ENCODE measurements at places on chromosomes 2 and 18.
A peak's percentile ranks its signal among the peaks of the same experiment; 100 is the strongest.

DNA sequence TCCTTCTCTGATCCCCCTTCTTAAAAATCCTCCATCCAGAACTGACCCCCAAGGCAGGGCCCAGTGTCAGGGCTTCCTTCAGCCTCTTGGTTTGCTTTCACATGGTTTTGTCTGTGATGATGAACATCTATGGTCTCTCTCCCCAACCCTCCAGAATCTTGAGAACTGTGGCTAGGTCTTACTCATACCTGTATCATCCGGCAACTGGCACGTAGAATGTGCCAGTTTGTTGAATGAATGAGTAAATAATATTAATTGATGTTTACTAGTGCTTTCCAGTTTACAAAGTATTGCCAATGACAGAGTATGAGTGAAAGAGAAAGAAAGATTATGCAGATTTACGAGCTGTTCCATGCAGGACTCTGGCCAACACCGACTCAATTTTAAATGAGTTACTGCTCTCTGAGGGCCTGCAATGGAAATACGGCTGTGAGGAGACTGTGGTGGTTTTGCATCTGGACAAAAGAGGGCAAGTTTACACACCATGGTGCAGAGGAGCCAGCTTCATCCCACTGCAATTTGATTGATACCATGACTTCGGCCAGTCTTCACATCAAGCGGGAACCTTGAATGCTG lies 29.9 kb upstream of the TRIB2 start:
- no peak for DNase-seq

DNA sequence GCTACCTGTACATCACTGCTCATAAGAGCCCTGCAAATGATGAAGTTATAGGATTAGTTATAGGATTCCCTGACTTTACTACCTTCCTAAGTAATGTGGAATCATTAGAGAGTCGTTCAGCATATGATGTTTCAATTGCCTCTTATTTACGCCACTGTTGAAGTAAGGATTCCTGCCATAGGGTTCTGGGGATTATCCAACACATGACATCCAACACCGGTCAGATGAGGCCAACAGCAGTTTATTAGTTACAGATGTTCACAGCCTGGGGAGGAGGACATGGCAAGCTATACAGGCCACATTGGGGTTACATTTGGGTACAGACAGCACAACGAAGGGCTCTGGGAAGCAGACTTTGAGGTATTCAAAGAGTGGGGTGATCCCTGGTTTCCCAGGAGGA lies 134.1 kb upstream of the MC4R start:
- DNase-seq, result no peak

DNA sequence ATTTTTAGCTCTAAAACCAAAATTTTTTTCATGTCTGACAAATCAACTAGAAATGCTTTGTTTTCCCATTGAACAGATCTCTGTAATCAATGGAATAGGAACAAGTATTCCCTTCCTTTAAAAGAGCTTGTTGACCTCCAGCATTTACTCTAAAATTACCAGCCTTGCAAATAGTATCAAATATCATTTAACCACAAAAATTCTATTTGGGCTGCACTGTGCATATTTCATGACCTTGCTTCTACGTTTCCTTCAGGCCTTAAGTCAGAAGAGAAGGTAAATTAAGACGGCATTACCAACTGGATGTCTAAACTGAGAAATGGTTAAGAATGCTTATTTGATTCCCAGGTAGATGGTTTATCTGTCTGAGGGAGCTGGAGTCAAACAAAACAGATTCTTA lies 33.3 kb upstream of the NRXN1 start:
- no peak for DNase-seq

DNA sequence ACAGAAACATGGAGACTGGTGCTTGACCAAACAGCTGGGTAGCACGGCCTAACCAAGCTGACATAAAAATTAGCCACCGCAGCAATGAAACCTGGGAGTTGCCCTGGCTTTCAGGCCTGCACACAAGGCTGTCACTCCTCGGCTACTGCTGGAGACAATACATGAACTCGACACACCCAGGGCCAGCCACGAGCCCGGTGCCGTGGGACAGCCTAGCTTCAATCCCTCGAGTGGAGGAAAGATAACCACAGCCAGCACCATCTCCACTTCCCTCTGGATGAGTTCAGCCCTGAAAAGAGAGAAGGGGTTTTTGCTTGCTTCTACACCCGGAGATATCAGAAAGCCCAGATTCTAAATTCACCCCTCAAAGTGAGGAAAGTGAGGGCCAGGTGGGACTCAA lies 78.0 kb downstream of the BCL2L11 start:
- no peak for DNase-seq

DNA sequence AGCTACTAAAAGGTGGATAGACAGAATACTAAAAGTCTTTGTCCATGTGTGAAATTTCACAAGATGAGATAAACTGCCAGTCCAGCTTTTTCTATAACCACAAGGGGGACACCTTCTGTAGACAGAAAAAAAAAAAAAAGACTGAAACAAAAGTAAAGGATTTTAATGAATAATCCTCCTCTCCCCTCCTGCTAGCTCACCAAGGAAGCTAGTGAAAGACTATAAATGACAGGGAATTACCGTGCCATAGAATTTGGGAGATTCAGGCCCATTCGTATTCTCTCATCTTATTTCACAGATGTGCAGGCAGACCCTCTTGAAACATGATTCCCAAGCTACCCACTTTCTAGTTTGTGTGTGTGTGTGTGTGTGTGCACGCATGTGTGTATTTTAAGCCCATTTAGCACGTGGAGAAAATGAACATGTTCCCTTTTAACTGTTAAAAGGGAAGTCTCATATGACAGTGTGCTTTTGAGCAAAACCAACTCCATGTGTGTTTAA lies 36.3 kb upstream of the SLC8A1 start:
- no peak for DNase-seq

DNA sequence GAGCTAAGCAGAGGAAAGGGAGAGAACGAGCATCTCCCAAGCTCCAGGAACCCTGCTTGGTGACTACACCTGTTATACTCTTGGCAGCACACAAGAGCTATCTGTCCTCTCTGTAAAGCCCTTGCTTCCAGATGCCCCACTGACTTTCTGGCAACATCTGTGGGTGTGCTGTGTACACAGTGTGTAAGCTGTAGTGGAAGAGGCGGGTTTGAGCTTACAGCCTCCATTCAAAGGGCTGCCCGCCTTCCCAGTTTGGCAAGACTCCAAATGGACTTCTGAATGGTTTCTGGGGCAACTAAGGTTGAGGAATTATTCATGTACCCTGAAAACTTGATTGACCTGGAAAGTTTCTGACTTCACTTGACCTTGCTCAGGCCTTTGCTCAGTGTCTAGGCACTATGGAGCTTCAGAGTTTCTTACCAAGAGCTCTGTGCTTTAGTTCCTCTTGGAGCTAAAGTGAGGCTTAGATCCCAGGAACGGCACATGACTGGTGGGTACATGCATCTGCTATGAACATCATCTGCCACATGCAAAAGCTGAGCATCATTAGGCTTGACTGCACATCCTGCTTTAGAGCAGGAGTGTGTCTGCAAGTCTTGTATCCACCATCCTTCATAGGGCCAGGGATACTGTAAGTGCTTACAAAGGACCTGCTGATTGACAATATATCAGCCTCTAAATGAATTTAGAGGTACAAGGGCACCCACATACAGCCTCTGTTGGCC lies 290.9 kb upstream of the SIX2 start:
- no peak for DNase-seq

DNA sequence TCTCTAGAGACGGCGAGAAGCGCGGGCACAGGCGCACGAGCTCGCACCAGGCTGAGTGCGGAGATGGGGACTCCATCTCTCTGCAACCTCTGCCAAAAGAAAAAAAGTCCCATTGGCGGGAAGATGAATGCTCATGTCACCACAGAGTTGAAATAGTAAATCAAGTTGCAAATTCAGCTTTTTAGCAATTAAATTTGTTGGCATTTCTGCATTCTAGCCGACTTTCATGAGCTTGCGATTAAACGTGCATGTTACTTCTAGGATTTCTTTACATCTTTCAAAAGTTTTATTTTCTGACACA lies 588 bp downstream of the CHAC2 start:
- no peak for DNase-seq

- DNase-seq, result peak; percentile 34
These were observed 2.2 kb downstream of the ST3GAL5 start for GRCh38 chr2:85886590-85886989.

GRCh38 chr2:223086370-223086981 lies 34.5 kb downstream of the KCNE4 start:
- DNase-seq, result no peak

GRCh38 chr18:43004421-43004820 lies 111.1 kb downstream of the RIT2 start:
- no peak for DNase-seq

- no peak for DNase-seq
These were observed 763.3 kb downstream of the TRIB2 start for GRCh38 chr2:13480057-13480456.

DNA sequence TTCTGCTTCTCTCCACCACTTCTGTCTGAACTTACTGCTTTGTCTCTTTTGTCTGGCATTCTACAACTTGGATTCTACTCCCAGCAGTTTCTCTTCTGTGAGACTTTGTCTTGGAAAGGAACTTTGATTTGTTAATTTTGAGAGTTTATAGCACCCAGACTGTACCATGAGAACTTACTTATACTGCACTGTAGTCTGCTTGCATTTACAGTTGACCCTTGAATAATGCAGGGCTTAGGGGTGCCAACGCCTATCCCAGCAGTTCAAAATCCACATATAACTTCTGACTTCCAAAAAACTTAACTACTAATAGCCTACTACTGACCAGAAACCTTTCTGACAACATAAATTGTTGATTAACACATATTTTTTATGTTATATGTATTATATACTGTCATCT lies 55.5 kb downstream of the DYNC1I2 start:
- DNase-seq, result no peak

DNA sequence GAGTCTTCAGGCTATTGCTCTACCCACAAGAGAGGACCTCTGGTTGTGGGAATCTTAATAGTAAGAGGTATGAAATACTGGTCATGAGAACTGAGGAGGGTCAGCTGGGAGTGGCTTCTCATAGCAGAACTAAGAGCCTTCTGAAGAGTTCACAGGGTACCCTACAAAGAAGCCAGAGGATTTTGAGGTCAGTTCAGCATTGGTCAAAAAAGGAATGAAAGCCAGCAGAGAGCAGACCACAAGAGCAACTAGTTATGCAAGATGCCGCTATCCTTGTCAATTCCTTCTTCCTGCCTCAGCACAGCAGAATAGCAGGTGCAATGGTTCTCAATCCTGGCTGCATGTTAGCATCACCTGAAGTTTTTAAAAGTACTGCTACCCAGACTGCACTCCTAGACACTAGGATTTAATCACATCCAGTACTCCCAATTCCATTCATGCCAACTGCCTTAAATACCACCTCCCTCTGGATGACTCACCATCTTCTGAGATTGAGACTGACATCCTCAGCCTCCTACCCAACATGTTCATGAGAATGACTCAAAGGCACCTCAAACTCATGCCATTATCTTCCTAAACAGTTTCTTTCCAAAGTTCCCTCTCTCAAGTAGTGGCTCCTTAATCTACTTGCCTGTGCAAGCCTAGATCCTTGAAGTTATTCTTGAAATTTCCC lies 81.0 kb upstream of the RBMS1 start:
- DNase-seq, result no peak

GRCh38 chr18:57359433-57359832 lies 7.1 kb downstream of the ST8SIA3 start:
- no peak for DNase-seq

GRCh38 chr2:41206004-41206403 lies 754.1 kb upstream of the SLC8A1 start:
- DNase-seq, result no peak

GRCh38 chr18:8036551-8036950 lies 469.4 kb downstream of the PTPRM start:
- no peak for DNase-seq

- DNase-seq, result no peak
These were observed 128.5 kb upstream of the COL3A1 start for GRCh38 chr2:188845692-188846091.

GRCh38 chr2:239113171-239113570 lies 265.3 kb downstream of the TWIST2 start:
- DNase-seq, result no peak

DNA sequence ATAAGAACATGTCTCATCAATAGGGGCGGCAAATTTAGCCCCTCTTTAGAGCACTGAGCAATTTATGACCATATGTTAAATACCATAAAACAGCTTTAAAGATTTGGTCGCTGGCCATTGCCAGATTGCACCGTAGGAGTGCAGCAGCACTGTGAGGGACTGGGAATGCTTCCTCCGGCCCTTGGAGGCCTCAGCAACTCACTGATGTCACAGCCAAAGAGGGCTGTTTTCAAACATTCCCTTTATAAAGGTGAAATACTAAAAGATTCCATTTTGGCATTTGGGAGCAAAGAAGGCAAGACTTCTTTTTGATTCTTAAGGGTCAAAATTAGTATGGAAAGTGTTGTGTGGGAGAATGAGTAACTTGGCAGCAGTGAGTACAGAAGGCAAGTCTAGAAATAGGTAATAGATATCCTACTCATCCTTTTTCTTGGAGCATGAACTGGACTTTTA lies 63.7 kb downstream of the BABAM2 start:
- DNase-seq, result no peak

GRCh38 chr18:75087119-75088020 lies 121.6 kb downstream of the PTGR3 start:
- no peak for DNase-seq

DNA sequence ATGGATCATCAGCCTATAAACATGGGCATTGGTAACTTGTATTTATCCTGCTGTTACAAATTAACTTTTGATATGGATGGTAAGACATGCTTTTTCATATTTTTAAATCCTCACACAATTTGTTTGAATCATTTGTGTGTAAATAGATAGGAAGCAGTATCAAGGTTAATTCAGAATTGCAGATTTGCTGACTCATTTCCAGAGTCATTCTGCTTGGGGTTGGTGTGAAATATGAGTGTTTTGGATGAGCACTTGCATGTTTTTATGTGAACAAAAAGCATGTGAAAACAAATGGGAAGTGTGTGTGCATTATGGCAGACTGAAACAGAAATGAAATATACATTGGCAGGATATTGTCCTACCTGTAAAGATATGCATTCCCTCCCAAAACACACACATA lies 11.8 kb downstream of the CCDC85A start:
- DNase-seq, result no peak

- DNase-seq, result no peak
These were observed 16.1 kb downstream of the ESCO1 start for GRCh38 chr18:21584391-21584790.

DNA sequence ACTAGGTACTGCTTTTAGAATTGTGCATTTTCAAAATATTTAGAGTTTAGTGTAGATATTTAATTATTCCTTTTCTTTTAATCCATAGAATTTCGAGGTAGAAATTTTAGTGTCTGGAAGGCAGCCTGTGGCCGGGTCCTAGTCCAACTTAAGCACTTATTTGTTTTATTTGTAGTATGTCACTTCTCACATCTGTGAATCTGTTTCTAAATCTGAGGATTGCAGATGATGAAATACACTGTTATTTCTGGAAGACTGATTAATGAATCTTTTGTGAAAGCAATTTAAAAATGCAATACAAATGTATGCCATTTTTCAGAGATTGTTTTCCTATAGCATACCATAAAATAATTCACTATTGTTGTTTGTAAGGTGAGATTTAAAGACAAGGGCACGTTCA lies 483.9 kb upstream of the TRIB2 start:
- no peak for DNase-seq

All from activated CD8-positive, alpha-beta memory T cell treated with anti-CD3 and anti-CD28 coated beads for 4 hours (primary cell).